ENCODE measurements at places on chromosomes 3 and 15.

- DNase-seq, result no peak
Observed at GRCh38 chr3:123385001-123385401, 63.9 kb downstream of the ADCY5 start.

- DNase-seq, result peak; percentile 16
Observed at GRCh38 chr3:6799264-6799915, 61.5 kb upstream of the GRM7 start.

DNA sequence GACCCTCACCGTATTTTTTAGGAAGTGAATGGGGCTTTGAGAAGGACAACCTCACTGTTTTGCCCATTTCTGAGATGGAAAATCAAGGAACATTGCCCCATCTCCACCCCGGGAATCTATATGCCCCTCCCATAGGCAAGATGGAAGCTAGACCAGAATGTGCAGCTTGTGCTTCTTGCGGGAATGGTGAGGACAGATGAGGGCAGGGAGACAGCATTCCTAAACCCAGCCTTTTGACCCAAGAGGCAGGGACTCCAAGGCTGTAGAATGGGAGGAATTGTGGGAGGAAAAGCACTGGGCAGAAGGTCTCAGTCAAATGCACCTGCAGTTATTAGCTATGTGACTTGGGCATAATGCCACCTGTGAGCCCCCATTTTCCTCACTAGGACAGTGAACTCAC, 66.9 kb downstream of the SMAD3 start:
- no peak for DNase-seq

GRCh38 chr3:77535116-77535515, 495.2 kb downstream of the ROBO2 start:
- no peak for DNase-seq

GRCh38 chr15:70556779-70557178, 206.6 kb downstream of the UACA start:
- no peak for DNase-seq

DNA sequence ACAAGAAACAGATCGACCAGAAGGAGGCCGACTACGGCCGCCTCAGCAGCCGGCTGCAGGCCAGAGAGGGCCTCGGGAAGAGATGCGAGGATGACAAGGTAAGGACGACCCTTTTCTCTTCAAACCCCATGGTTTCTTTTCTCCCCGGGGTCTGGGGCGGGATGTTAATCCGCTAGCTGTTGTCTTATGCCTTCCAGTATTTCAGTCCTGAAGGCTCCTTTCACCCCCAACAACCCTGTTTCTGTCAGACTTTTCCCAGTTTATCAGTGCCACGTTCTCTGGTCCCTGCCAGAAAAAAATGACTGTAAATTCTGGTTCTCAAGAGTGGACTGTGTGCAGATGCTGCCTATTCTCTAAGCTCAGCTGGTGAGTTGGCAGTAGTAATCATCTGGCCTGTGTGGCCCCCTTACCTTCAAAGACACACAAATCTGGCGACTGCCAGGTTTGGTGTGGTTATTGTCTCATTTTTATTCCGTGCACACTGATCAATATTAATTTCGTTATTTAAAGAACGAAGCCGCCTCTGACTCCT, 806 bp downstream of the GOLM2 start:
- no peak for DNase-seq

DNA sequence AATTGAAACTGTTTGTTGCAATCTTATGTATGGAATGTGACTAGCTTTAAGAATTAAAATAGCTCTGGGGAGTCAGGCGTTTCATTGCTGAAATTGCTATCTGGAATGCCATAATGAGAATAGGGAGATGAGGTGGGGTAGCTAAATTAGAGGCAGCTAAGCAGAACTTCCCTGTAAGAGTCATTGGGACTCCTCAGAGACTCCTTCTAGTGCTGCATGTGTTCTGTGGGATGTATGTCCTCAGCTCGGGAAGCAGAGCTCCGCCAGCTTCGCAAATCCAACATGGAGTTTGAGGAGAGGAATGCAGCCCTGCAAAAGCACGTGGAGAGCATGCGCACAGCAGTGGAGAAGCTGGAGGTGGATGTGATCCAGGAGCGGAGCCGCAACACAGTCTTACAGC, 57.4 kb downstream of the HMG20A start:
- DNase-seq, result no peak

GRCh38 chr15:42672444-42672843, 64.5 kb downstream of the CDAN1 start:
- DNase-seq, result no peak

- DNase-seq, result no peak
Observed at GRCh38 chr3:130900959-130901358, 7.1 kb downstream of the ATP2C1 start.

GRCh38 chr3:108472001-108472591, 38.3 kb downstream of the MYH15 start:
- no peak for DNase-seq

DNA sequence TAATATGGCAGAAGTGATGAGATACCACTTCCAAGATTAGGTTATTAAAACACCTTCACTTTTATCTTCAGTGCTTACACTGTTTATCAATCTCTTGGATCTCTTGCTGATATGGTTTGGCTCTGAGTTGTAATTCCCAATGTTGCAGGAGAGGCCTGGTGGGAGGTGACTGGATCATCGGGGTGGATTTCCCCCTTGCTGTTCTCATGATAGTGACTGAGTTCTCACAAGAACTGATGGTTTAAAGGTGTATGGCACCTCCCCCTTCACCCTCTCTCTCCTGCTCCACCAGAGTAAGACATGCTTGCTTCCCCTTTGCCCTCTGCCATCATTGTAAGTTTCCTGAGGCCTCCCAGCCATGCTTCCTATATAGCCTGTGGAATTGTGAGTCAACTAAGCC, 11.8 kb downstream of the GOLIM4 start:
- DNase-seq, result no peak

DNA sequence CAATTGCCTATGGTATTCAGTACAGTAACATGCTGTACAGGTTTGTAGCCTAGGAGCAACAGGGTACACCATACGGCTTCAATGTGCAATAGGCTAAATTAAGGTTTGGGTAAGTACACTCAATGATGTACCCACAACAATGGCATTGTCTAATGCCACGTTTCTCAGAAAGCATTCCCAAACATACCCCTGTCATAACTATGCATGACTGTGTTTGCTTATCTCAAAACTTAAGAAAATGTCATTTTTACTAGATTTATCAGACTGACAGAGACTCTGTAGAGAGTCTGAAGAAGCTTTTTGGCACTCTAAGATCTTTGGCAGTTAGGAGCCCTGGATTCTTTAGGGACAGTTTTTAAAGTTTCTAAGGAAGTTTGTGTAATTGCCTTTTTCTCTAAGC, 59.9 kb downstream of the MECOM start:
- no peak for DNase-seq

DNA sequence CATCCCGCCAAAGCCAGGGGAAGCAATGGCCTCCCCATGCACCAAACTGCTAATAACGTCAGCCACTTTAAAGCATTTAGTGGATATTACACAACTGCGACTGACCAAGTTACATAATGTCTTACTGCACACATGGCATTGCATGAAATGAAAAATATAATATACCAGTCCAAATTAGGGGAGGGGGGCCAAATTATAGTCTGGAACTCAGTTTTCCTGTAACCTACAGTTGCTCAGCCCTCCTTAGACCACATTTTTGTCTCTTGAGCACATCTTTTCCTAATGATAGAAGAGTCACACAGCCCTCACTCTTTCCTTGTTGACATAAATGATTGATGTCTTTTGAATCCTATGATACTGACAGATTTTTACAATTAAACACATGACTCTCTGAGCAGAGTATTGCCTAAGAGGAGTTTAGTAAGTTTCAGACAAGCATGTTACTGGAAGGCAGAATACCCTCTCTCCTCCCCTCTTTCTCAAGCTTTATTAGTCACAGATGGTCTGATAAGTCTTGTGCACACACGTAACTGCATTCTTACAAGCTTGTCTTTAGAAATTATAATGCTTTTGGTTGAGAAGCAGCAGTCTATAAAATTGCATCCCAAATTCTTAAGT, 1.1 kb upstream of the PLD1 start:
- DNase-seq, result no peak

DNA sequence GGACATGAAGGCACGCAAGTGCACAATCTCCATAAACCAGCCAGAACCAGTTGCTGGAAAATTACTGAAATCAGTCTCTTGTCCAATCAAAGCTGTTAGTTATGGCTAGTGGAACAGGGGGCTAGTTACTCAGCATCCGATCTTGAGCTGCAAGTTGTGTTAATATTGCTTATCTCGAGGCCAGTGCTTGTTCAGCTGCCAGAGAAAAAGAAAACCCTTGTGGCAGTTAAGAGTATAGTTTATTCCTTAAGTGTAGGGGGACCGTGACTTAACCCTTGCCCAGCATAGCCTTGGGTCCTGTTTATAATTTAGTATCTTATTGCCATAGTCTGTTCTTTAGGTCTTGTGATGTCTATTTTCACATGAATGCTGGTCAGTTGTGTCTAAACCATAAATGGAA, 268.5 kb downstream of the CD47 start:
- no peak for DNase-seq

- DNase-seq, result no peak
Observed at GRCh38 chr15:91114301-91114700, 14.2 kb downstream of the SV2B start.

- no peak for DNase-seq
Observed at GRCh38 chr15:73782344-73782959, 29.3 kb upstream of the INSYN1 start.

DNA sequence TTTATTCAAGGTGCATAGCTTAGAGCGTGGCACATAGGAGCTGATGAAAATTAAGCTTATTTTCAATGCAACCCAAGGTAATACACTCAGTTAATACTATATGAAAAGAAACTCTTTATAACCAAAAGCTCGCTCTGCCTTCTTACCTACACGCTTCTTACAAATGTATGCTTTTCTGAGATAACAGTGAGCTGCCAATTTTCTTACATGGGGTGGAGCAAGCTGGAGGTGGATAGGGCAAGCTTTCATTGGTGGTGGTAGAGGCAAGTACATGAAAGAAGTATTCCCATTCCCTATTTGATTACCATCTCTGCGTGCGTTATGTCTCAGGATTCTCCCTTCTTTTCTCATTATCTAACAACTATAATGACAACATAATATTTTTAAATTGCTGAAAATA, 8.9 kb downstream of the DZIP3 start:
- DNase-seq, result no peak

DNA sequence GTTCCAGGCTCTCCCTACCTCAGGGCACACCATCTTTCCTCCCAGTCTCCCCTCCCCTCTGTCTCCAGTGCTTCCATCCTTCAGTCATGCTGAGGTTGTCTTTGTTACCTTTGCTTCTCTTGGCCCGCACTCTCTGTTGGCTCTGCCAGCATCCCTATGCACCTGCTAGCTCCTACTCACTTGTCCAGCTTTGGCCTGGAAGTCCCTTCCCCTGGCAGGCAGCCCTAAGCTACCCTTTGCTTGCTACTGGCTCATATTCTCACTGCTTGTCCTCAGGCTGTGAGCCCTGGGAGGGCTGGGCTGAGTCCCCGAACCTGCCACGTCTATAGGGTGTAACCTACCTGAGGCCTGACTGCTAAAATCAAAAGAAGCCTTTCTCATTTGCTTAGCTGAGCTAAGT, 122.7 kb downstream of the PGPEP1L start:
- no peak for DNase-seq

- DNase-seq, result no peak
Observed at GRCh38 chr3:73144276-73144675, 82.8 kb downstream of the EBLN2 start.

DNA sequence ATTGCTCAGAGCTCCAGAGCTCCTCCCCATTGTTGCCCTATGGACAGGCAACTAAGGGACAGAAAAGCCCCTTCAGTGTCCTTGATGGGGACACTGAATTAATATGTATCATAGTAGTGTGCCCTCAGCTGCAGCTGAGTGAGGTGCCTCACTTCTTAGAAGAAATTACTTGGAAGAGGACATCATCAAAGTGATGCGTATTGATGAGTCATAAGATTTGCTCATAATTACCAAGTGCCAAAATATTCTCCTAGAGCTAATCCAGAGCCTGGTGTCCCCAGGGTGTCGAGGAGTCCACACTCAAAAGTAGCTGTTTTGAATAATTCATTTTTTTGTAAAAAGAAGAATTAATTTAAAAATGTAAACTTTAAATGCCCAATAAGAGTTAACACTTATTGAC, 200.7 kb upstream of the SEMA6D start:
- DNase-seq, result no peak

GRCh38 chr15:75594276-75594675, 15.2 kb upstream of the PTPN9 start:
- no peak for DNase-seq

GRCh38 chr3:125186261-125186787, 26.2 kb downstream of the SLC12A8 start:
- no peak for DNase-seq

GRCh38 chr3:146491303-146491702, 21.9 kb upstream of the PLSCR2 start:
- DNase-seq, result no peak

DNA sequence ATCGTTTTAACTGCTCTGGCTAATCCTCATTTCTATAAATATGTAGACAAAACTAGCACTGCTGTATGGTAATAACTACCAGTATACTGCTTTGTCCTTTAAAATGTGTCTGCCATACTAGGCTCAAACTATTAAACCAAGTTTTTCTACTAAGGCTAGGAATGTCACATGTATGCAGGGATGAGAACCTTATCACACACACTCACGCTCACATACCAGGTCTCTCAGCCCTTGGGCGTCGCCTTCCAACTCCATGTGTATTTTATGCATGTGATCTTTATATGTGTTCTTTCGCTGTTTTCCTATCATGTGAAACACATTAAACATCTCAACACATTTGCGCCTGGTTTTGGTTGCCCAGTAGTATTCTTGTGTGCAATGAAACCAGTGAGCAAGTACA, 32.6 kb downstream of the ATP2C1 start:
- DNase-seq, result no peak

DNA sequence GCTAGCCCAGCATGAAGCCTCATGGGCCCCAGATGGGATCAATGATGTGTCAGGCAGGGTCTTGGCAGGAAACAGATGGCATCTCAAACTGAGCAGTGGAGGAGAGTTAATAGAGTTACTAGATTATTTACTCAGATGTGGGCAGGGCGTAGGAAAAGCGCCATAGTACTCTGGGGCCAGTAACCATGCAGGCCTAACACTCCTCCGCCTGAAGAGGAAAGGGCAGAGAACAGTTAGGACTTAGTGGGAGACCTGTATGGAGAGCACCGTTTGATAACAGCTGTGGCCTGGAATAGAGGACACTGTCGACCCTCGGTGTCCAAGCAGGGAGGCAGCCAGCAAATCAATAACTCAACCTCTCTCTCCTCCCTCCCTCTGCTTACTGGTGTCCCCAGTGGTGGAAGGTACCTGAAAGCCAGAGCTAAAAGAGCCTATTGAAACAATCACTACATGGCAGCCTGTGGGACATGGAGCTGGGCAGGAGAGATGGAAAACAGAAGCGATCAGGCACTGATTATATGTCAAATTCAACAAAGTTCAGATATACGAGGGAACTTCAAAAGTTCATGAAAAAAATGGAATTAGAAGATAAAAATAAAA, 111.4 kb upstream of the CCNL1 start:
- no peak for DNase-seq

DNA sequence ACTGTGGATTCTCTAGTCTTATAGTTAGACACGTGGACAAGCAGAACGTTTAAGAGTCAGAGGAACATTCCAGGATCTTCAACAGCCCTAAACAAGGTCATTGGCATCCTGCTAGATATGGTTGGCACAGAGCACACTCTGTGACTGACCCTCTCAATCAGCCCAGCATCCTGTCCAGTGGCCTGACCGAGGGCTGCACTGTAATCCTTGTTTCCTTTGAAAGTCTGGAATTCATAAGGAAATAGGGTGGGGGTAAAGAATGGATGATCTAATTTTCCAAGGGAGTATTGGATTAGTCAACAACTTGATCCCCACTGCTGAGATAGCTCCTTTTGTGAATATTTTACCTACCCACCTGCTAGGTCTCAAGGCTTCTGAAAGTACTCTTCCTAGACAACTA, 94.5 kb upstream of the DLG1 start:
- no peak for DNase-seq

GRCh38 chr15:69656271-69657030, 203.8 kb downstream of the RPLP1 start:
- DNase-seq, result no peak

Data from stimulated activated naive CD8-positive, alpha-beta T cell treated with anti-CD3 and anti-CD28 coated beads, Interleukin-15, amount 100 ng/mL, for 72 hours (primary cell).